ENCODE measurements at places on chromosomes 1 and 21.

DNA sequence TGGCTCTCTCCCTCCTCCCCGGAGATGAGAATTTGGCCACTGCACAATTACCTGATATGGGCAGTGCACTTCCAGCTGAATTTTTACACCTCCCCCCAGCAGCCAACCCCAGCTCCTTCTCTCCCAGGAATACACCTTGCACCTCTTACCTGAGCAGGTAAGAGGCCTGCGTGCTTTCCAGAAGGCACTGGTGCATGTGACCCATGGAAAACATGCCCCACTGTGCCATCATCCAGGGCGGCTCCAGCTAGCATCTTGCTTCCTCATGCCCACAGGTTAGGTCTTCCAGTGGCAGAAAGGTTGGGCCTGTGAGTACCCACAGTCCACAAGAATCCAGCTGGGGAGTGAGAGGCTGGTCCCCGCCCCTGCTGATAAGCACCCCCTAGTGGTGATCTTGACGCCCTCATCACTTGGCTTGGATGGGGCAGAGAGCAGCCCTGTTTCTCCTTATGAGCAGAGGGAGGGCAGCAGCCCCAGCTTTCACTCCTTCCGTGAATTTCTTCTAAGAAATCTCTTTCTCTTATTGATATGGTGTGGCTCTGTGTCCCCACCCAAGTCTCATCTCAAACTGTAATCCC, 57.8 kb downstream of the EDARADD start:
- DNase-seq: no peak

GRCh38 chr1:150563340-150564038, 14.3 kb downstream of the ADAMTSL4 start:
- DNase-seq: no peak

- no peak for DNase-seq
Observed at GRCh38 chr1:192277635-192278034, 39.2 kb upstream of the RGS21 start.

DNA sequence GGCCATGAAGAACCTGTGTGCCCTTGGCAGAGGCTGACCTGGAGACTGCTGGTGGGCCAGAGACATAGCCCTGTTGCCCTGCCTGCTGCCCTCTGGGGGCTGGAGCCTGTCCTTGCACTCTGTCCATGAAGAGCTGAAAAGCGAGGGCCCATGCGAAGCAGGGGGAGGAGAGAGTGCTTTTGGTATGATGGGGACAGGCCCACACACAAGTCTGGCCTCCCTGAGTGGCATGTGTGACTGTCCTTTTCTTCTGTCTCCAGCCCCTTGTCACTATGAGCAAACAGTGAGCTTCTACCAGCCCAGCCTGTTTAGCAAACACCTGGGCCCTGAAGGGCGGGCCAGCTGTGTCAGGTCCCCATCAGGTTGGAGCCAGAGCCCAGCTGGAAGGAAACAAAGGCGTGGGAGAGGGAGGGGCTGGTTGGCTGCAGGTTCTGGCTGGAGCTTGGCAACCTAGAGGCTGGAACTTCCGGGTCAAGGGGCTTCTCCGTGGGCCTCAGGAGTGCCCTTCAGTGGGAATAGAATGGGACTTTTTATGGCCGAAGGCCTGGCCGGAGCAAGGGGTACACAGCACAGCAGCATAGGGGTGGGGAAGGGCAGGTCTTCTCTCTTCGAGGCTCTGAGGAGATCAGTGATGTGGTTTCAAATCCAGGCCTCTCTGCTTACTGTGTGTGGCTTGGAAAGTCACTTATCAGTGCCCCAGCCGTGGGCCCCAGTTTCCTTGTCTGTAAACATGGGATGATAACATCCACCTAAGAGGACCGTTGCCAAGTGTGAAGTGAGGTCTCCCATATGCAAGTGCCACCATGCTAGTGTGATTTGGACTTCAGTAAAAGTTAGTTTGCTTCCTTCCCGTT, 14.3 kb downstream of the QSOX1 start:
- no peak for DNase-seq

- no peak for DNase-seq
Observed at GRCh38 chr1:209873067-209873799, 45.5 kb downstream of the UTP25 start.

GRCh38 chr1:39901464-39901713, 328 bp downstream of the MYCL start:
- DNase-seq: no peak

Measured in cortex of kidney (tissue), 1 donor.